ENCODE measurements at places on chromosomes 4 and X. TPM values are rescaled to one million over a fixed set of nuclear protein-coding genes. Genes with fewer than 3 reads are reported as not detected.

DNA sequence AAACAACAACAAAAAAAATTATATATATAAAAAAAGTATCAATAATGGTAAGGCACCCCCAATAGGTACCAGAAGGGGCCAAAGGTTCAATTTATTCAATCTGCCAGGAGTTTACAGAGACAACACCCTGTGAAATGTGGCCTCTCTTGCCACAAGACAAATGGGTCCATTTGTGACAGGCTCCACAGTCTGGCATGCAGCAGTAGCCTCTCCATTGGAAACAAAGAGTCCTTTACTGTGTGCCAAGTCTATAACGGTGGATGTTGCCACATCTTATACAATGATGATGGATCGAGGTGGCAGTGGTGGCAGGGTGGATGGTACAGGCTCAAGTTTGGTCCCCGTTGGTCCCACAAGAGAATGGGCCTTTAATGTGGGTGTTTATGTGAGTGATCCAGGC lies 70.1 kb upstream of the SH3RF1 start:
- H3K27me3 ChIP-seq, result peaks cover 65% of the 10 kb centered on the region
- H3K4me1 ChIP-seq, result peaks cover 2% of the 10 kb centered on the region
- peaks cover 4% of the 10 kb centered on the region for H3K36me3 ChIP-seq

GRCh38 chr4:147513952-147514351 lies 33.1 kb downstream of the EDNRA start:
- H3K4me1 ChIP-seq, result peaks cover 54% of the 10 kb centered on the region
- no peaks in the 10 kb centered on the region for H3K27me3 ChIP-seq
- peaks cover 34% of the 10 kb centered on the region for H3K36me3 ChIP-seq
- no peak overlapping the region for H3K27ac ChIP-seq
- no peak overlapping the region for H3K4me3 ChIP-seq

DNA sequence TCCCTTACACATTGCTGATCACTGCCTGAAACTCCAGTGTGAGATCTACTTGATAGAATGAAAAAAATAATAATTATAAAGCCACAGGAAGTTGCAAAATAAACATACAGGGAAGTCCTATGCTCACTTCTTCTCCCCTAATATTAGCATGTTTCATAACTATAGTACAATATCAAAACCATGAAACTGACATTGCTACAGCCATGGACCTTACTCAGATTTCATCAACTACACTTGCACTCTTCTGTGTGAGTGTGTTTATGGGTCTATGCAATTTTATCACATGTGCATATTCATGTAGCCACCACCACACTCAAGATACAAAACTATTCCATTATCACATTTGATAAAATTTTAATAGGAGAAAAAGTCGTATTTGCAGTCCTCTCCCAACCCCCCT lies 57.3 kb downstream of the SPINK2 start:
- DNase-seq, result no peak
- H3K27me3 ChIP-seq, result no peaks in the 10 kb centered on the region
- no peaks in the 10 kb centered on the region for H3K36me3 ChIP-seq
- peaks cover 19% of the 10 kb centered on the region for H3K4me1 ChIP-seq
- no peak overlapping the region for H3K4me3 ChIP-seq

DNA sequence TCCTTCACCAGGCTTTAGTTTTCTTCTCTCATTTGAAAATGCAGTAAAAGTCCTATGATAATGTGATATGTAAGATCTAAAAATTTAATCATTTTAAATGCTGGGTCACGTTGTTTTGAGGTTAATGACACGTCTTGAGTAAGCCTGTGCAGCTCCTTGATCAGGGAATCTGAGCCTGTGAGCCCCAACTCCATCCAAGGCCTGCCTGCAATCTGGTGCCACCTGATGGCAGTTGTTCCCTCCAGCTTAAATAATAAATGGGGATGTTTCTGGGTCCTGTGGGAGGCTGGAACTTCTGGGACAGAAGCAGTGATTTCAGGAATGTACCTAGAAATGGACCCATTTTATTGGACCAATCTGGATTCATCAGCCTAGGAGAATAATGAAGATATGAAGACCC lies 455.4 kb upstream of the ADGRL3 start:
- no peak for DNase-seq
- no peaks in the 10 kb centered on the region for H3K27me3 ChIP-seq
- H3K4me3 ChIP-seq, result no peak overlapping the region
- no peaks in the 10 kb centered on the region for H3K36me3 ChIP-seq
- H3K27ac ChIP-seq, result no peak overlapping the region

DNA sequence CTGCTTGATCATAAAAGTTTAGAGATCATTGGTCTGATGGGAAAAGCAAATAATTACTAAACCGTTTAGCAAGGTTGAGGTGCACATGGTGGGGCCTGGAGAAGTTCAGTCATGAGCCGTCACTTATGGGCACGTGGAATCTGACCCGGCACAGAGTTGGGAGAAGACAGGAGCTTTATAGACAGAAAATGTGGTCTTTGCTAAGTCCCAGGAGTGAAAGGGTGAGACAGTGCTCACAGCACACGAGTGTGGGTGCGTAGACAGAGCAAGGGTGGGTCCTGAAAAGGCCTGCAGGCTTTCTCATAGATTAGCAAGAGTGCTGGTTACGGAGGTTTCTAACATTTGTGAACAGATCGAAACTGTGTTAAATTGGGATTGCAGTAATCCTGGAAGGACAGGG lies 43.8 kb downstream of the HTT start:
- H3K27ac ChIP-seq, result no peak overlapping the region
- no peak overlapping the region for H3K4me3 ChIP-seq

GRCh38 chrX:120310861-120311726 lies at the start of gene TMEM255A:
TSS of gene TMEM255A (minus strand) at chrX:120311461. CDS start at chrX:120311309, 152 bp downstream.
- peak within 1 kb of the TSS; percentile 65 for H3K4me3 ChIP-seq
- DNase-seq, result no peak
- peaks cover 86% of the 10 kb centered on the region for H3K27me3 ChIP-seq
- peak within 1 kb of the TSS; percentile 65 for H3K27ac ChIP-seq
- no peaks in the 10 kb centered on the region for H3K36me3 ChIP-seq
- peaks cover 12% of the 10 kb centered on the region for H3K4me1 ChIP-seq

DNA sequence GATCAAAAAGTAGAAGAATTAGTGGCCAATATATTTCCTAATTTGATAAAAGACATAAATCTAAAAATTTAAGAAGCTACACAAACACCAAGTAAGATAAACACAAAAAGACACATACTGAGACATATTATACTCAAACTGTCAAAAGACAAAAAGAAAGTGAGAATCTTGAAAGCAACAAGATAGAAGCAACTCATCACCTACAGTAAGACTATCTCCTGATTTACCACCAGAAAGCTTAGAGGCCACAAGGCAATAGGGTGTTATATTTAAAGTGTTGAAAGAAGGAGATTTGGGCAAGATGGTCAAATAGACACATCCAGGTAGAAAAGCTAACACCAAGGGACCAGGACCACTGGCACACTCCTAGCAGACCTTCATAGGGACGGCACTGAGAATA lies 79.4 kb downstream of the ITM2A start:
- H3K4me3 ChIP-seq, result no peak overlapping the region
- no peaks in the 10 kb centered on the region for H3K27me3 ChIP-seq
- no peak overlapping the region for H3K27ac ChIP-seq

GRCh38 chr4:129788486-129788885 lies 692.5 kb downstream of the C4orf33 start:
- no peak for DNase-seq
- no peaks in the 10 kb centered on the region for H3K36me3 ChIP-seq
- peaks cover 7% of the 10 kb centered on the region for H3K27me3 ChIP-seq

DNA sequence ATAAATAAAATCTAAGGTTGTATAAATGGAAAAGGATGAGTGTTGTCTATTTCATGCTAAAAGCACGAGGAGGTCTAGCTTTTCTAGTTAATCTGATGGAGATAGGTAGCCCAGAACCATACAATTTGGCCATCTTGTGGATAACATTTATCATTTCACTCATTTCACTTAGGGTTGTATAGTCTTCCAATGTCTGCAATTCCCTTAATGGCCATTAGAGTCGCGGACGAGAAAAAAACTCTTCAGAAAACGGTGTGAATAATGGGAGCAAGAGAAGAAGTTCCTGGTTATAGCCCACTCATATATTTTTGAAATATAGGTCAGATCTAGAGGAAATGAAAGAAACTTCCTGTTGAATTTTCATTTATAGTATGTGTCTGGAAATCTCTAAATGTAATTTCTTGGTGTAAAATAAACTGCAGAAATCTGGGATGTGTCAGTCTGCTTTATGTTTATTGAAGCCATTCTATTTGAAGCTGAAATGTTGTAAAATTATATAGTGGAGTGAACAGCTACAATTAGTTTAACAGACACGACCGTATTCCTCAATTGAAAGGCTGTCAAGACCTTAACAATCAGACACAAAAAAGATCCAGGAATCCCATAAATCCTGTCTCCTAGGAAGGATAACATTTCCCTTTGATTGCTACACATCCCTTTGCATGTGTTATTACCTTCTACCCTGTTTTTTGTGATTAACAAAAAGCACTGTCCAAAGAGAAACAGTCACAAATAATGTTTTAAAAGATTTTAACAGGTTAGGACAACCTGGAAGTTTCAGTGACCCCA lies 47.7 kb upstream of the MGST2 start:
- H3K27ac ChIP-seq, result no peak overlapping the region
- no peaks in the 10 kb centered on the region for H3K4me1 ChIP-seq
- DNase-seq, result no peak
- no peaks in the 10 kb centered on the region for H3K36me3 ChIP-seq
- H3K4me3 ChIP-seq, result no peak overlapping the region

The VAMP7 gene
- 20.5 TPM for total RNA-seq

The PLAC1 gene
- 10.1 TPM for total RNA-seq

The CTSO gene
- 7.6 TPM for total RNA-seq

The MAGEB1 gene
- not detected for total RNA-seq

The DNAAF6 gene
- total RNA-seq, result not detected
